Mesangial cell (primary cell): ENCODE measurements at places on chromosomes 3 and 15. TPM values are rescaled to one million over a fixed set of nuclear protein-coding genes. Genes with fewer than 3 reads are reported as not detected.

RTP3 gene
- not detected in 2 replicates for total RNA-seq

ITIH3 gene
- total RNA-seq = 0.38 TPM in 1 of 2 replicates, not detected in the other

COLQ gene
- total RNA-seq = 0.13 and 0.16 TPM in 2 replicates

KCNAB1 gene
- 0.16 TPM in 1 of 2 replicates, not detected in the other for total RNA-seq

CYP11A1 gene
- total RNA-seq = 1.1 and 1.6 TPM in 2 replicates

BOC gene
- 2.6 and 7.6 TPM in 2 replicates for total RNA-seq

SEMA3B gene
- total RNA-seq = 7.8 and 49.4 TPM in 2 replicates

LINS1 gene
- 4.6 and 5.9 TPM in 2 replicates for total RNA-seq

SLCO3A1 gene
- total RNA-seq = 3.4 and 4.1 TPM in 2 replicates

MKRN3 gene
- not detected in 2 replicates for total RNA-seq

KY gene
- total RNA-seq = under 0.01 TPM in 1 of 2 replicates, not detected in the other
